ENCODE measurements at places on chromosomes 3 and 15. TPM values are rescaled to one million over a fixed set of nuclear protein-coding genes. Genes with fewer than 3 reads are reported as not detected.
A peak's percentile ranks its signal among the peaks of the same experiment; 100 is the strongest.

- H3K27ac ChIP-seq: no peak overlapping the region
- H3K4me1 ChIP-seq: peaks cover 16% of the 10 kb centered on the region
- no peaks in the 10 kb centered on the region for H3K36me3 ChIP-seq
- peak; percentile 10 for DNase-seq
- no peak overlapping the region for H3K4me3 ChIP-seq
These were observed 42.2 kb downstream of the TBC1D2B start for GRCh38 chr15:78035321-78035751.

GRCh38 chr3:175015056-175015635 is 156.0 kb downstream of the NAALADL2 start:
- no peak overlapping the region for H3K4me3 ChIP-seq
- no peak for DNase-seq
- no peak overlapping the region for H3K27ac ChIP-seq
- H3K27me3 ChIP-seq: no peaks in the 10 kb centered on the region

GRCh38 chr15:65100442-65100841 is 14.6 kb downstream of the UBAP1L start:
- DNase-seq: no peak
- H3K36me3 ChIP-seq: peaks cover 8% of the 10 kb centered on the region
- no peak overlapping the region for H3K4me3 ChIP-seq
- H3K4me1 ChIP-seq: peaks cover 9% of the 10 kb centered on the region
- no peaks in the 10 kb centered on the region for H3K27me3 ChIP-seq

DNA sequence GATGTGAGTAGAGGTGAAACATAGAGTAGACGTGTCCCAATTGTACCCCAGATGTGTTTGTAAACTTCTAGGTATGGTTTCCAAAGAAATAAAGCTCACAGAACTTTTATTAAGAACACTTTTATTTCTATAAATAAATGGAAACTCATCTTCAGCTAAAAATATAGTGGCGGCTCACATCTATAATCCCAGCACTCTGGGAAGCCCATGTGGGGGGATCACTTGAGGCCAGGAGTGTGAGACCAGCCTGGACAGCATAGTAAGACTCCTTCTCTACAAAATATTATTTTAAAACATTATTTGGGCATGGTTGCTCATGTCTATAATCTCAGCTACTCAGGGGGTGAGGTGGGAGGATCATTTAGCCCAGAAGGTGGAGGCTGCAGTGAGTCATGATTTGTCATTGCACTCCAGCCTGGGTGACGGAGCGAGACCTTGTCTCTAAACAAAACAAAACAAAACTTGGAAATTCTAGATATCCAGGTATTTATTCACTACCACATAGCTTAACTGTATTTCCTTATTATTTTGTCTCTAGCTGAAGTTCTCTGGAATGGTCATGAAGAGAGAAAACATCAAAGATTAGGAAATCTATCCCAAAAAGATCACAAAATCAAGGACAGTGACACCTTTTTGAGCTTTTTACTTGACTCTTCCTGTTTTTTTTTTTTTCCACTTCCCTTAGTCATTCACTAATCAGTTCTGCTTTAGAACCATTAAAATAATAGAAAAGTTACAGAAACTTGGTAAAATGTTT is 258.1 kb downstream of the TIGIT start:
- no peak overlapping the region for H3K4me3 ChIP-seq
- peak; percentile 78 for DNase-seq
- no peaks in the 10 kb centered on the region for H3K36me3 ChIP-seq
- peaks cover 29% of the 10 kb centered on the region for H3K4me1 ChIP-seq

KNG1 gene
- total RNA-seq: not detected

DNA sequence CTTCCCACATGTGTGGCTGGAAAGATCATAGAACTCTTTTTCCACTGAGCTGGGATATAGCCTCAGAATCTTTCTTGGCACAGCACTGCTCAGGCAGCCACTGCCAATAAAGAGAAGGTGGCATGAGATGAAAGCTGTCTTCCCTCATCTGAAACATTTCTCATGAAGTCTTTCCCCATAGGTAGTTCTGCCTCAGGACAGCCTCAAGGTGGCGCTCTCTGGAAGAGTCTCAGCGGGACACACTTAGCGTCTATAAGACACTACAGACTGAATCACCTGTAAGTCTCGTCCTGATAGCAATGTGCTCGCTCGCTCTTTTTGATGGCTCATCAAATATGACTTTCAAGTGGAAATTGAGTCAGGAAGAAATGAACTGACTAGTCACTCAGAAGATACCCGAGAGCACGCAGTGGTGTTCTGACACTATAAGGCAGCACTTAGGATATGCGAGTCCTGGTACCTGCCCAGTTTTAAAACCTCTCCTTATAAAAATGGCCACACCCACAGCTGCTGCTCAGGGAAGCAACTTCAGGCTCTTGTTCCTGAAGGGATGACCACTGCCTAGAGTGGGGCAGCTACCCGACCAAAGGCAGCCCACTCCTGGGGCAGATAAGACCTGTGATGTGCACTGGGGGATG is 269.5 kb downstream of the SUCLG2 start:
- peak; percentile 23 for DNase-seq
- no peak overlapping the region for H3K27ac ChIP-seq
- H3K4me3 ChIP-seq: no peak overlapping the region
- no peaks in the 10 kb centered on the region for H3K4me1 ChIP-seq

NANOGP8 gene
- total RNA-seq: not detected

SLC9C1 gene
- total RNA-seq: not detected

DNA sequence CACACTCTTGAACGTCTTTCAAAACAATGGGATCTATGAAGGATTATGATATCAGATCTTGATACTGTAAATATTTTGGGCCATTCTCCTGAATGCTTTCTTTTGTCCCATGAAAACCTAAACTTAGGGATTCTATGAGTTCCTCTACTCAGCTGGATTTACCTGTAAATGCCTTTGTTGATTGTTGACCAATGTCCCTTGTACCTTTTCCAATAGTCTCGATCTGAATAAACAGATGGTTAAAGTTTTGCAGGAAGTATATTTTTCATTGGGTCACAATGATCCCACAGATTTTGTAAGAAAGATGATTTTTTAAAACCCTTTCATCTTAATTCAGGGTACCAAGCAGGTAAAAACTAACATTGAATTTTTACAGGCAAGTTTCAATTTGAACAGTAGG is 634.1 kb downstream of the FHIT start:
- DNase-seq: no peak
- no peaks in the 10 kb centered on the region for H3K27me3 ChIP-seq
- H3K4me1 ChIP-seq: no peaks in the 10 kb centered on the region
- no peak overlapping the region for H3K27ac ChIP-seq

MORC1 gene
- total RNA-seq: not detected

RSL24D1 gene
- total RNA-seq: 76.1 TPM

- H3K36me3 ChIP-seq: no peaks in the 10 kb centered on the region
- DNase-seq: peak; percentile 30
- peak overlapping the region; percentile 71 for H3K4me3 ChIP-seq
- no peak overlapping the region for H3K27ac ChIP-seq
- H3K4me1 ChIP-seq: peaks cover 32% of the 10 kb centered on the region
These were observed 1.4 kb upstream of the ZNF710 start for GRCh38 chr15:89999676-90000185.

DNA sequence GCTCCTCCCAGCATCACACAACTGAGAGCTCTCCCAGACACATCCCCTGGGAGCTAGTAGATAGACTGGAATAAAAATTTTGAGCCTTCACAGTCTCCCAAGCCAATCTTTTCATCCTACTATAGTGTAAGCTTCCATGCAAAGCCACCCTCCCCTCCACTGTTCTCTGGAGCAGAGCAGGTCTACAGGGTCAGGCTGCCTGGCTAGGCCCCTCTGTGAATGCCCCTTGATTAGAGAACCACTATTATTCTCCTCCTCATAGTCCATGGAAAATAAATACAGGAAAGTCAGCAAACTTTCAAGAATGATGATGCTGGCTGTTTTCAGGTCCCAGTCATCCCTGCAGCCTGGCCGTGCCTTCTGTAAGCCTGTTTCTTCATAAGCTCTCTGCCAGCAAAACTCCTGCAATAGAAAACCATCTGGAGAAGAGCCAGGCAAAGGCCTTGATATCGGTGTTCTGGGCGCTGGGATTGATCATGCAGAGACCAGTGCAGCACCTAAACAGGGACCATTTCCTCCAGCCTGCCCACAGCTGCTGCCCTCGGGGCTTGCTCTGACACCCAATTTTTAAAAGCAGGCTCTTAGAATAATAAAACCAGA is 51.7 kb downstream of the CRYGS start:
- H3K27ac ChIP-seq: no peak overlapping the region
- H3K36me3 ChIP-seq: no peaks in the 10 kb centered on the region
- peaks cover 23% of the 10 kb centered on the region for H3K27me3 ChIP-seq
- H3K4me1 ChIP-seq: no peaks in the 10 kb centered on the region
- DNase-seq: no peak

GRCh38 chr3:188829576-188829975 is 342.2 kb upstream of the TPRG1 start:
- no peaks in the 10 kb centered on the region for H3K36me3 ChIP-seq
- H3K4me3 ChIP-seq: no peak overlapping the region
- DNase-seq: no peak
- no peaks in the 10 kb centered on the region for H3K4me1 ChIP-seq

CYP1A1 gene
- 0.91 TPM for total RNA-seq

DNA sequence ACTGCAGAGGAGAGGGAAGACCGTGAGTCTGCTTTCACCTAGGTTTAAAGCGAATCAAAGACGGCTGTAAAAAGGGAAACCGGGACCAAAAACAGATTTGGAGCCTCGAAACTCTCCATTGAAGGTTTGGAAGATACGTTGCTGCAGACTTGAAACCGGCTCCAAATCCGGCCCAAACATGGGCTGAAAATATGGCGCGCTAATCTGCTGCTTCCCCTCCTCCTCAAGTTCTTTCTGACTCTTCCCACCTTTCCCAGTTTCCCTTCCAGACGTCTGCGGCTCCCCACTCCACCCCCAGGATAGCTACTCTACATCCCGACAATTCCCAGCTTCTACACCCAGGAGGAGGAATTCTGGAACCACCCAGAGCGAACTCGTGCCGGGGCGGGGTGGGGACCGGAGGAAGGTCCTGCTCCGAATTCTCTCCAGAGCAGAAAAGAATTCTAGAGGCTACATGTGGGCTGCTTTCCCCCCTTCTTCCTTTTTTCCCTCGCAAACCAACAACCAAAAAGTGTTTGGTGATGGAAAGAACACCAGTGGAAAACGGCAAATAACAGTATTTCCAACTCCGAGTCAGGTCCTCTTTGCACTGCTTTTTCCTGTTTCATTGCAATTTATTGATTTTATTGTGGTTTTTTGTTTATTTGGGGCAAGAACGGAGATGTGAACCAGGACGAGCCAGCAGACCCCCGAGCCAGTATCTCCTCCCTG is 8.5 kb downstream of the EOMES start:
- H3K4me1 ChIP-seq: peaks cover 18% of the 10 kb centered on the region
- H3K36me3 ChIP-seq: no peaks in the 10 kb centered on the region
- peak overlapping the region; percentile 79 for H3K4me3 ChIP-seq
- no peak for DNase-seq

GRCh38 chr15:90086868-90087268 is 15.4 kb downstream of the IDH2 start:
- no peaks in the 10 kb centered on the region for H3K4me1 ChIP-seq
- no peak overlapping the region for H3K27ac ChIP-seq
- peaks cover 9% of the 10 kb centered on the region for H3K36me3 ChIP-seq
- H3K27me3 ChIP-seq: no peaks in the 10 kb centered on the region
- no peak overlapping the region for H3K4me3 ChIP-seq

DNA sequence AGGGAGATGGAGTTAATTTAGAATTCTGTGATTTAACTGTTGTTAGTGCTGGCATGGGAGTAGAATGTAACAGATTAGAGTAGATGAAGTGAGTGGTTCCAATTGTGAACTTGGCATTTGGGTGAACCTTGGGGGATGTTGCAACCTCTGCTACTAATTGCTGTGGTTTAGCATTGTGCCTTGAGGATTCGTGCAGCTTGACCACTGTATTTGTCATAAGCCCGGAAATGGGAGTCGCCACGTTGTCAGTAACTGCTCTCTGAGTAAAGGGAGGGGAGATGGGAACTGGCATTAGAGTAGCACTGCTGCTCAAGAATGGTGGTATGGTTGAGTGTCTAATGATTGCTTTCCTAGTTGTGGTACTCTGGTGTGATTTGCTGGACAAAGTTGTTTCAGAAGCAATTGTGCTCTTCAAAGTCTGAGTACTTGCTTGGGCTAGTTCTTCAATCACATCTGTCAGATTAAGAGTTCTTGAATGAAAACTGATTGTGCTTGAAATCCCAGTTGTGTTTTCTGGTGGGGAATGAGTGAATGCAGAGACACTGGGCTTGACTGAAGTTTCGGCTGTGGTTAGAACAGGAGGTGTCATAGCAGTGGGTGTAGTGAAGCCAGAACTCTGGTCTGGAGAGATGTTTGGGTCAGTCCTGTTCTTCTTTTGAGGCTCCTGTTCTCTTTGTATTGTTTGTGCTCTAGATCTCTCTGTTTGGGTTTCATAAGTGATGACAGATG is 15.4 kb downstream of the IGSF10 start:
- no peak overlapping the region for H3K27ac ChIP-seq
- H3K36me3 ChIP-seq: no peaks in the 10 kb centered on the region
- no peaks in the 10 kb centered on the region for H3K4me1 ChIP-seq
- H3K27me3 ChIP-seq: peaks cover 5% of the 10 kb centered on the region
- DNase-seq: peak; percentile 91

DNA sequence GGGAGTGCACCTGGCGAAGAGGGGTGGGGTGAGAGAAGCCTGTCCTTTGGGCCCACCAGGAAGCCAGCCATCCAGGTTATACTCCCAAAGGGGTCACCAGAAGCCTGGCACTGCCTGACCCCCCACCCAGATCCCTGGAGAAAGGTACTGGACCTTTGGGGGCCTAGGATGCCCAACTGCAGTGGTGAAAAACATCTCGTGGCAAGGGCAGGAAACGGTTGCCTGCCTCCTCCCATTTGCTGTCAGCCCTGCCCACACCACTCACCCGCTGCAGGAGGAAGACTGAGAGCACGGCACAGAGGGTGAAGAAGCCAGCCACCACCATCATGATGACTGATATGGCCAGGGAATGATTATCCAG is 2.2 kb upstream of the ULK3 start:
- no peaks in the 10 kb centered on the region for H3K27me3 ChIP-seq
- no peak overlapping the region for H3K27ac ChIP-seq
- H3K4me3 ChIP-seq: no peak overlapping the region
- H3K36me3 ChIP-seq: peaks cover 6% of the 10 kb centered on the region
- no peak for DNase-seq

NEK10 gene
- 3.2 TPM for total RNA-seq

GRCh38 chr3:112611752-112612515 is 29.0 kb downstream of the CCDC80 start:
- peaks cover 58% of the 10 kb centered on the region for H3K36me3 ChIP-seq
- no peak overlapping the region for H3K27ac ChIP-seq

GABRA5 gene
- 5.9 TPM for total RNA-seq

GRCh38 chr15:64894395-64895056 is 17.2 kb upstream of the ANKDD1A start:
- no peak for DNase-seq
- no peaks in the 10 kb centered on the region for H3K27me3 ChIP-seq
- H3K27ac ChIP-seq: no peak overlapping the region

DNA sequence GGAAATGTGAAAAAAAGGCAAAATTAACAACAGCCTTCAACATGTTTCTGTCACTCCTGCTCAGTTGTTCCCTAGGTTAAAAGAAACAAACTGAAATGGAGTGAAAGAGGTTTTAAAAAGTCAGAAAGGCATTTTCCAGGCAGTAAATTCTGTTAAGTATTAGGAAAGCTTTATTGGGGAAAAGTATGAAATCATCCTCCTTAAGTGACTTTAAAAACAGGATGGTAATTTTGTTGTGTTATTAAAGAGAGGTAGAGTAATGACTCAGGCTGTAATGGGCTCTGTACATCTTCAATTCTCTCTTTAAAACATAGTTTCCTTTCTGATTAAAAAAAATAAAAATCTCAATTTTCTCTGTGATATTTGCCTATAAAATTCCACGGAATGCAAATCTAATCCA is 81.1 kb downstream of the OTOL1 start:
- no peaks in the 10 kb centered on the region for H3K4me1 ChIP-seq
- H3K27ac ChIP-seq: no peak overlapping the region
- no peaks in the 10 kb centered on the region for H3K27me3 ChIP-seq
- no peaks in the 10 kb centered on the region for H3K36me3 ChIP-seq
- no peak overlapping the region for H3K4me3 ChIP-seq
- no peak for DNase-seq
